Stimulated activated CD4-positive, alpha-beta T cell treated with anti-CD3 and anti-CD28 coated beads, TNF-alpha, amount 100 ng/mL, for 1 hour (primary cell): ENCODE measurements at places on chromosomes 12 and 14.

DNA sequence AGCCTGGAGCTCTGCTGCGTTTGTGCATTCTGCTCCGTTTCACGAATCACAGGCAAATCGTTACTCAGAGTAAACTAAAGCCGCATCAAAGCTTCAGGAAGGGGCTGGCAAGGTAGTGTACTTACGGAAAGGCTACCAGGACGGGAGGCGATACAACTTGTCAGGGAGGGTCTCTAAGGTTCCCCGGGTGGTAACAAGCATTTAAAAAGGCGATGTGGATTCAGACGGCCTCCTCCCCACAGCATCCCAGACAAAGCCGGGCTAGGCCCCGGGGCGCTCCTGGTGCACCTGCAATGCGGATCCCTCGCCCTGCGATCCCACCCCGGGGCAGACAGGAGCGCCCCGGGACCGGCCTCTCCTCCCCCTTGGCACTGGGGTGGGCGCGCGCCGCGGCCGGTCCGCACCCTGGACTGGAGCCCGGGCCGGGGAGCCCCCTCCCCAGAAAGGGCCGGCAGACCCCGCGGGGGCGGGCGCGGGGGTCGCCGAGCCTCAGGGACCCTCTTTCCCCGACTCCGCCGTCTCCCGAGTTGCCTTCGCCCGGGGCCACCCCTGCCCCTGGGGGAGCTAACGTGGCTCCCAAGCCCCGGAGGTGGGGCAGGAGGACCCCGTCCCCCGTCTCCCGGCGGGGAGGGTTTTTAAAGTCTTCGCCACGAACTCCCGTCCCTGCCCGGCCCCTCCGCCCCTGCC lies 718 bp downstream of the CCDC92 start:
- no peak for DNase-seq

DNA sequence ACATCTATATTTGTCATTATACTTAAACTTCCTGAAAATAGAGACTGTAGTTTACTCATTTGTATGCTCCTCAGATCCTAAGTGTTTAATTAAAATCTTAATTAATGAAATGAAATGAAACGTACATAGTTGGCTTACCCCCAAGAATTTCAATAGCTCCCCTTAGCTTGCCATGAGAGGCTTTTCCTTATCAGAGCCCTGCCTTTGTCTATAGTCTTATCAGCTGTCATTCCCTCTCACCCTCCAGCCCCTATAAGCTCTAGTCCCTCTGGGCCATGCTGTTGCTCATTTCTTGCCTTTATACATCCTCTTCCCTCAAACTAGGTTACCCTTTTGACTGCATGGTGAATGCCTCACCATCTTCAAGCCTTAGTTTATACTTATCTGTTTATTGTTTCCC lies 1.1 kb upstream of the RTRAF start:
- no peak for DNase-seq

GRCh38 chr14:33362934-33363333 lies 424.3 kb downstream of the NPAS3 start:
- DNase-seq: no peak

DNA sequence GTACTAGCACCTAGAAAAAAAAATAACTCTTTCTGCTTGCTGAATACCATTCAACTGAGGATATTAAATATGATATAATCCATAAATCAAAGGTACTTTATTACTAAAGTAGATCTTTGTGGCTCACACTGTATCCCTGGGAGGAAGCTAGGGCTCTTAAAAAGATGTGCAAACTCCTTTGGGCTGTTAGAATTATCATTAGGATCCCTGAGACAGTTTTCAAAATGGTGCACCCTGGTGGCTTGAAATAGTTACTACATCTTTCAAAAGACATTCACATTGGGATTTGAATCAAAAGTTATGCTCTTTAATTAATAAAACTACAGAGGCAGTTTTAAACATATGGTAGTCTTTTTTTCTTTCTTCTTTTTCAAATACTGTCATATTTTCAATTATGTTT lies 228.5 kb upstream of the G2E3 start:
- DNase-seq: no peak

DNA sequence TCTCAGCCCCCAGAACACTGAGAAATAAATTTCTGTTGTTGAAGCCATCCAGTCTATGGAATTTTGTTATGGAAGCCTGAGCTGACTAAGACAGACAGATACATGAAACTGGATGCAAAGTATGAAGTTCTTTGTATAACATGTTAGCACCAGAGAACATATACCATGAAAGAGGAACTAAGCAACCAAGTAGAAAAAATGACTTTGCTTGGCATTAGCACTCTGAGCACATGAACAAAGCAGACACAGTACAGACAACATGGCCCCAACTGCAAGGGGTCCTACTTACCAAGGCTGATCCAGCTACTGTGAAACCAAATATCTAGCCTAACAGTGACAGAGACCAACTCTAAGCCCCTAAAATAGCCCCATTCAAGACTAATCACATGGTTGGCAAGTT lies 13.8 kb downstream of the EXOC5 start:
- no peak for DNase-seq
